ENCODE measurements at places on chromosomes 7 and 10.
A peak's percentile ranks its signal among the peaks of the same experiment; 100 is the strongest.

GRCh38 chr7:78165454-78165853, 366.9 kb downstream of the PHTF2 start:
- DNase-seq, result no peak

- no peak for DNase-seq
Measured at GRCh38 chr7:154843670-154844237, 159.2 kb downstream of the PAXIP1 start.

GRCh38 chr7:108204281-108204796, 74.2 kb upstream of the LAMB4 start:
- DNase-seq, result no peak

DNA sequence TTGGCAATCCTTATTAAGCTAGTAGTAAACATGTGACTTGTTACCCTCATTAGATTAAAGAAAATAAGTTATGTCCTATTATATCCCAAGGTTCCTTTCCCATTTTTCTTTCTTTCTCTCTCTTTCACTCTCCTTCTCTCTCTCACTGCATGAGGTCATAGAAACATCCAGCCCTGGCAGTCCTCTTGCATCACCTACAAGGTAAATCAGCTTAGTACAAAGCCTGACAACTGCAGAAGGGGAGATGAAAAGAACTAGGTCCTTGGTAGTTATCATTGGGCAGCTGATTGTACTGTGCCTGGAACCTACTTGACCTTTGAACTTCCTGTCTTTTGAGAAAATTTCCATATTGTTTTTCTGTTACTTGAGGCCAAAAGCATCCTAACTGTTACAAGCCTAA, 307.9 kb upstream of the SP8 start:
- no peak for DNase-seq

DNA sequence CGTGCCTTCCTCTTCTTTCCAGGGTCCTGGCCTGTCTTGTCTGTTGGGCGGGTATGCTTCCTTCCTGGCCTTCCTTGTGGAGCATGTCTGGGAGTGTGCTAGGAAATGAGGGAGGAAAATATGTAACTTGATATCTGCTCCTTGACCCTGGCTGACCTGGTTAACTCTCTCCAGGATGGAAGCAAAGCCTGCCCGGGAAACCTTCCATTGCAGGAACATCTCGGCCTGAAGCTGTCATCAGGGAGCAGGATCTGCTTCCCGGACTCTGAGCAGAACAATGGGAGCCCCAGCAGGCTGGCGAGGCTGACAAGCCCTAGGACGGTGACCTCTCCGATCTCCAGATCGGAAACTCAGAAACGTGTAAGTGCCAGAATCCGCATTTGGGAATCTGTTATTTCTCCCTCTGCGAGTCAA, 340.3 kb downstream of the FRMD4A start:
- DNase-seq, result no peak

DNA sequence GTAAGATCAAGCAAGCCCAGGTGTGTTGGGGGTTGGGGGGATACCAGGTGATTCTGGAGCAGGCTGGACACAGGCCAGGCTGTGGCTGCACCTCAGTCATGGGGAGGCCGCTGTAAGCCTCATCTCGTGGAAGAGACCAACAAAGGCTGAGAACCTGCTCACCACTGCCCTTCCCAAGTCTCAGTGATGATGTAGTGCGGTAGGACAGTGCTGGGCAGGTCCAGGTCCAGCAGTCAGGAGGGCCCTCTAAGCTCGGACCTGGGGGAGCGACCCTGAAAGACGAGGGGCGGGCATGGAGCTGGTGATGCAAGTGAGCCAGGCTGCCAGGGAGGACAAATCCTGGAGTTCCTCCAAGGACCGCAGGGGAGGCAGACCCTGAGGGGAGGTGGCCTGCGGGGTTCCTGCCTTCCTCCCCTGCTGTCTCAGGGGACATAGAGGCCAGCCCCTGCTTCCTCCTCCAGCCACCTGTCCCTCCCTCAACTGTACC, 3.3 kb upstream of the PWWP2B start:
- no peak for DNase-seq

DNA sequence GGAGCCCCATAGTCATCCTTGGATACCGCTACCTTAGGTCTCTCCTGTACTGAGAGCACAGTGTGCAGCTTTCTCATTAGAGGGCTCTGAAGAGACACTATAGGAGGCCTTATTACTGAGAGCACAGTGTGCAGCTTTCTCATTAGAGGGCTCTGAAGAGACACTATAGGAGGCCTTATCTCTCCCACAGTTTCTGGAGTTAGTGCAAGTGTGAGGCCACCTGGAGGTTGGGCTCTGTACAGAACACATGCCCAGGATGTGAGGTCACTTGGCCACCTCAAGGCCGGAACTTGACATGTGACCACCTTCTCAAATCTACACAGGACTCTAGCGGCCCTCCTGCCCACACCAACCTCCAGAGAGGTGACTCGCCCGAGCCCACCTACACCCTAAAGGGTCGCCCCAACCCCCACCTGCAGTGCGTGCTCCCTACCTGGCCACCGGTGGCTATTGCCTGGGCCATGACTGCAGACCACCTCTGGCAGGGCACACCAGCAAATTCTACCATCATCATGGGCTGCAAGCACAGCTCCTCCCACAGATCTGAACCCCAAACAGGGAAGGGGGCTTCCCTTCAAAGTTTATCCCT, 24.6 kb downstream of the FRMPD2 start:
- no peak for DNase-seq

DNA sequence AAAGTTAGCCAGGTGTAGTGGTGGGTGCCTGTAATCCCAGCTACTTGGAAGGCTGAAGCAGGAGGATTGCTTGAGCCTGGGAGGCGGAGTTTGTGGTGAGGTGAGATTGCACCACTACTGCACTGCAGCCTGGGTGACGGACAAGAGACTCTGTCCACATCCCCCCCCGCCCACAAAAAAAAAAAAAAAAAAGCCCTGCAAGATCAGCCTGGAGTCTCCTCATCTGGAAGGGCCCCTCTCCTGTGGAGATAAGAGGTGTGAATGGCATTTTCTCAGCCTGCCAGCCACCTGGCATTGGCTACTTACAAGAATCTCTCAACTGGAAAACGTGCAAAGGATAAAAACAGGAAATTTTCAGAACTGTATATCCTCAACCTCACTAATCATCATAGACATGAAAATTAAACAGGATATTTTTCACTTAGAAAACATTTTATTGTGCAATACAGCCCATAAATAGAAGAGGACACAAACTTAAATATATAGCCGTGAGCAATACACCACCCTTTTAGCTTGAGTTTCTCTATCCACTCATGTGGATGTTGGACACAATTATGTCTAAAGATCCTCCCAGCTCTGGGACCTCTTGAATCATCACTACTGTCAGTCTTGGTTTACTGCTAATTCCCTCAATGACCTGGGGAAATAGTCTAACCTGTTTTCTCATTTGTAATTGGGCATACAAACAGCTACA, 11.3 kb upstream of the TSPAN15 start:
- DNase-seq, result peak; percentile 76

DNA sequence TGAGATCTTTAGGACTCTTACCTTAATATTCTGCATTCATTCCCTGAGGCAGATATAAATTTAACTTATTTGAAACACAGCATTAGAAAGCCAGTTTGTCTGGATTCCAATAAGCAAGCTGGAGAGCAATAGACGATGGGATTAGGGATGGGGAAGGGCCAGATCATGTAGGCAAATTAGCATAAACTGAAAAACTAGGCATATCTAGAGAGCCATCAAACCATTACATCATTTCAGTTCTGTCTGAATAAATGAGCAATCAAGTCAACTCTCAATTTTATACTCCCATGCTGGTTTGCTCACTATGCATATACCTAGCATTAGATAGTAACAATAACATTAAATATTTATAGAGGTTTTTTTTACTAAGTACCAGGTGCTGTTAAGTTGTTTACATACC, 583.6 kb upstream of the LRRN3 start:
- no peak for DNase-seq

DNA sequence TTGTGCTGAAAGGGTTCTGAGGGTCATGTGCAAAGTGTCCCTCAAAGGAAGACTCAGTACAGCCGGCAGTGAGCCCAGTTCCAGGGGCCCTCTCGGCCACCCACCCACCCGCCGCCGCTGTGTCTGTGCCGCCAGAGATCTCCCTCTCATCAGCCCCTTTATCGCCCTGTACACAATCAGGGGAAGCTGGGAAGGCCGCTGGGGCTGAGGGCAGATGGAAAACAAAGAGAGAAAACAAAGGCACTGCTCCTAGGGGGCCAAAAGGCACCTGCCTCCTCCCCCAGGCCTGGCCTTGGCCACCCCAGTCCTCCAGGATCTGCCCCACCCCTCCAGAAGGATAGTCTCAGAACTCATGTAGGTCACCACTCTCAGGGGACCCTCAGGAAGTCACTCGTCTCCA, 67.0 kb downstream of the ZMIZ1 start:
- no peak for DNase-seq

DNA sequence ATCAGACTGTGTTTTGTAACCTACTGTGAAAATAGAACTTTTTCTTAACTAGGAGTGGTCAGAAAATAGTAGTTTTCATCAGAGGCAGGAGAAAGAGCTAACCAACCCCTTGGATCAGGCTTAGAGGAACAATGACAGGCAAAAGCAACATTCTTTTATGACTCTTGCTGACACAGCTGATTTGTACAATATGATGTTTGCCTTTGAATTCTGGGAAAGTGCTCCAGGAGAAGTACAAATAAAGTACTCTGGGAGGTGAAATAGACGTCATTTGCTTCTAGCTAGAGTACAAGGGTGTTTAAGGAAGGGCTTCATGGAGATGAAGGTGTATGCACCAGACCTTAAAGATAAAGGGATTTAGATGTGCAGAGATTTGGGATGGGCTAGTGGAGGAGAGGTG, 75.1 kb upstream of the KIAA1217 start:
- DNase-seq, result no peak

- DNase-seq, result peak; percentile 94
Measured at GRCh38 chr7:43583424-43584194, 701 bp downstream of the STK17A start.

DNA sequence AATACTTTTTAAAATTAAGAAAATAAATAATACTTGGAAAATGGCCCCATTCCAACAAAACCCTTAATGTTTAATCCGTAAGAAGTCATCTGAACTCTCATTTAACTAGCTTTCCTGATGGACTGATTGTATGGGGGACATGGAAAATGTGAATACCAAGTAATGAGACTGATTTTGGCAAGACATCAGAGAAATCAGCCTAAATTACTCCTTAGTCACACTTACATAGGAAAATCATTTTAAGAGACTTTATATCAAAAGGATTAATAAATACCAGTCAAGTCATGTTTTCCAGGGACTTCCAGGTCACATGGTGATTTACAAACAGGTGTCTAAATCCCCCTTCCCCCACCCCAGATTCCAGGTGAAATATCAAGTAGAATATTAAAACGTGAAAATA, 58.2 kb downstream of the GRM8 start:
- DNase-seq, result no peak

- DNase-seq, result peak; percentile 66
Measured at GRCh38 chr7:135253851-135254771, 20.5 kb downstream of the STRA8 start.

DNA sequence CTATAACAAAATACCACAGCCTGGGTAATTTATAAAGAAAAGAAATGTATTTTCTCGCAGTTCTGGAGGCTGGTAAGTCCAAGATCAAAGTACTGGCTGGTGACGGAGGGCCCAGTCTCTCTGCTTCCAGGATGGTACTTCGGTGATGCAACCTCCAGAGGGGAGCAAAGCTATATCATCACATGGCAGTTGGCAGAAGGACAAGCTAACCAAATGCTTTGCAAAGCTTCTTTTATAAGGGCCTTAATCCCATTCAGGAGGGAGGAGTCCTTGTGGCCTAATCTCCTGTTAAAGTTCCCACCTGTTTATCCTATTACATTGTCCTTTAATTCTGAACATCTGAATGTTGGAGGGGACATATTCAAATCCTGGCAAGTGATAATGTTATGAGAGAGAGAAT, 134.1 kb upstream of the SP4 start:
- no peak for DNase-seq

GRCh38 chr7:106110238-106110560, 1.9 kb downstream of the SYPL1 start:
- DNase-seq, result peak; percentile 49

- no peak for DNase-seq
Measured at GRCh38 chr10:24307696-24308485, 99.0 kb downstream of the KIAA1217 start.

DNA sequence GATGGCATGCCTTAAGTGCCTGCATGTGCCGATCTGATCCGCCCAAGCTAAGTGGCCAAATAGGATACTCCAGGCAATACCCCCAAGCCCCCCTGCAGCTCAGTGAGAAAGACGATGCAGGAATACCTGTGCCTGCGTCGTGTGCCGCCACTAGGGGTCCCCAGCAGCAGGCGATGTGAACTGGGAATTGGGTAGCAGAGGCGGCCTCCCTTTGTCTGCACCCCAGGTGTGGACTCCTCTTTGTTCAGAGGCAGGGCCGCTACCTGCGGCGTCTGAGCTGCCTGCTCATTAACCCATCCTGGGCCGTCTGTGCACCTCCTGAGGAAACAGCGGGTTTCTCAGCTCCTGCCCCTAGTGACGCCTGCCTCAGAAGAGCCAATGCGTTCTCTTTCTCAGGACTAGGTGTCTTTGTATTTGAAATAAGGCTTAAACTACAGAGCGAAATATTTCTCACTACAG, 4.8 kb upstream of the CHN2 start:
- DNase-seq, result peak; percentile 69

- no peak for DNase-seq
Measured at GRCh38 chr10:118139321-118139720, 92.6 kb upstream of the RAB11FIP2 start.

DNA sequence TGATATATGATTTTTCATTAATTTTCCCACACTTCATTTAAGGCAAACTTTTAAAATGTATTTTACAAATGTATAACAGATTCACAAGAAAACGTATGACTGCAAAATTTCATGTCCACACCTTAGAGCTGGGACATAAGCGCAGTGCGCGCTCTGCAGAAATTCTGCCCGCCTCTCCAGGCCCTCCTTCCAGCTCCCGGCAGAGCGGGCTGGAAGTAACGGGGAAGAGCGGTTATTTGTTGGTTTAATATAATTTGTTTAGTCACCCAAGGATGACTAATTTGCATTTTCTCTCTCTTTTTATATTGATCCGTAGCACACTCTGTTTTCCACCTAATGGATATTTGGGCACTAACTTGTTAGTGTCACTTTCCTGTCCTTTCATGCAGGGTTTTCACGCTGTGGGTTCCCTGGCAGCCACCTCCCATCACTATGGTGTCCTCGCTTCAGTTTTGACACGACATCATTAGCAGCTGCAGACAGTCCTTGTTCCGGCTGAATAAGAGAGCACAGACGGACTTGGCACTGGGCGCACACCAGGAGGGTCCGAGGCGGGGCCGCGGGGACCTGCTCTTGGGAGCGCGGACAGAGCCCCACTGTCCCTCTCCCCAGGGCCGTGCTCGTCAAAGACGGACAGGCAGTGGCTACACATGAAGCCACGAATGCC, 129.2 kb upstream of the SEC61G start:
- no peak for DNase-seq

Measured in hematopoietic multipotent progenitor cell treated with erythropoietin and hydrocortisone succinate and interleukin-3 and kit ligand, for 4 days (in vitro differentiated cells).